Caudate nucleus (tissue), 63 donors: ENCODE measurements at places on chromosomes 7 and 10.
A peak's percentile ranks its signal among the peaks of the same experiment; 100 is the strongest.

DNA sequence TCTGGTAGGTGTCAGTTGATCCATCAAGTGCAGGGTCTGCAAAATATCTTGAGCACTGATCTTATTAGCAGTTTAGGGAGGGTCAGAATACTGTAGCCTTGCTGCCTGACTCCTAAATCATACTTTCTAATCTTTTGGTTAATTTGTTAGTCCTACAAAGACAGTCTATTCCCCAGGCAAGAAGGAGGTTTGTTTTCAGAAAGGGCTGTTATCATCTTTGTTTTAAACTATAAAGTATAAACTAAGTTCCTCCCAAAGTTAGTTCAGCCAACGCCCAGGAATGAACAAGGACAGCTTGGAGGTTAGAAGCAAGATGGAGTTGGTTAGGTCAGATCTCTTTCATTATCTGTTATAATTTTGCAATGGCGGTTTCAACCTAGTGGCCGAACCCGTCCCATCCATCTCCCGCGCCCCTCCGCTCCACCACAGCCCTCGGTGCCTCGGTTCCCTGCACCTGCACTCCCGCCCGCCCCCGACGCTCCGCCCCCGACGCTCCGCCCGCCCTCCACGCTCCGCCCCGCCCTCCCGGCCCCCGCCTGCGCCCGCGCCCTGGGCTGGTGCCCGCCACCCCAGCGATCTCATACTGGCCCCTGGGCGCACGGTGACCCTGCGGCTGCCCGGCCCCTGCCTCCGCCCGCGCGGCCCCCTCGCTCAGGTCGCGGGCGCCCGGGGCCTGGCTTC, at the start of gene ADCK2:
Gene ADCK2, plus strand, starts transcription at position 564 of the 681 bp plus-strand sequence. CDS start 386 bp downstream, outside the sequence.
- peak; percentile 58 for DNase-seq

DNA sequence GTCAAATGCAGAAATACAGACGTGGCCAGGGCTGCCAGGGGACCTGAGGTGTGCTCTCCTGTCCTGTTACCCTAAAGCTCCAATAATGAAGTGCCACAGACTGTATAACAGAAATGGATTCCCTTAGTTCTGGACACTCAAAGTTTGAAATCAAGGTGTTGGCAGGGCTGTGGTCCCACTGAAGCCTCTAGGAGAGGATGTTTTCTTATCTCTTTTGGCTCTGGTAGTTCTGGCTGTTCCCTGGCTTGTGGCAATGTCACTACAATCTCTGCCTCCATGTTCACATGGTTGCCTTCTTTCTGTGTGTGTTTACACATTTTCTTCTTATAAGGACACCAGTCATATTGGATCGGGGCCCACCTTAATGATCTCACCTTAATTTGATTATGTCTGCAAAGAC, 15.3 kb upstream of the EEPD1 start:
- DNase-seq, result no peak

DNA sequence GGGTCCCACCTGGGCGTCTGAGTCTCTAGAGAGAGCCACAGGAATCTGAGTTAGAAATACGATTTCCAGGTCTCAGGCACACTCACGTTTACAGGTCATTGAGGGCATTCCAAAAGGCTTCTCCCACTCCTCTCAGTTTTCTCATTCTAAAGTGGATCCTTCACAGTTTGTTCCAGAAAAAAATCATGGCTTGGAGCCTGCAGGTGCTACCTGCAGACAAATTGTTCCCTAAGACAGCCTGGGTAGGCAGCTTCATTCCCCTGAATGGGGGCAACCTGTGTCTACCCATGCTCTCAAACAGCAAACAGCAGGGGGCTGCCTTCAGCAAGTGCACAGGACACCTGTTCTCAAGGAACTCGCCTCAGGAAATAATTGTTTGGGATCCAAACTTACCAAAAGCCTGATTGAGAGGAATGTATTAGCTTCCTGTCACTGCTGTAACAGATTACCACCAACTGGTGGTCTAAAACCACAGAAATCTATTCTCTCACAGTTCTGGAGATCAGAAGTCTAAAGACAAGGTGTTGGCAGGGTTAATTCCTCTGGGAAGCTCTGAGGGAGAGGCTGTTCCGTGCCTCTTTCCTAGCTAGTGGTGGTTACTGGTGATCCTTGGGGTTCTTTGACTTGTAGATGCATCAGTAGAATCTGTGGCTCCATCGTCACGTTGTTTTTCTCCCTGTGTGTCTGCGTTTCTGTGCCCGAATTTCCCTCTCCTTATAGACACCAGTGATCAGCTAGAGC, 117.2 kb downstream of the RAB11FIP2 start:
- DNase-seq, result no peak

DNA sequence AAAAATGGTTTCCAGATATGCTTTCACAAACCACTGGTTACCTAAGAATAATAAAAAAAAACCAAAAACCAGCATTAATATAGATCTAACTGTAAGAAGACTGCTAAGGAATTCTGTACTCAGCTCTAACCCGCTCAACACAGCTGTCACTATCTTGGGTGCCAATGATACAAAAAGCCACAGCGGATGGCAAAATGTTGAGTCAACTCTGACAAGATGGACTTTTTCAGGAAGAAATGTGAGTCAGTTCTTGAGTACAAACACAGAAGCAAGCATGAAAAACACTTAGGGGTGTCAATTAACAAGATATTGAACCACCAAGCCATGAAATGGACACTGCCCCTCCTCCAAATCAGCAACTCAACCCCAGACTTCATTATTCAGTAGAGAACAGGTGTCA, 55.0 kb downstream of the CTTNBP2 start:
- no peak for DNase-seq

DNA sequence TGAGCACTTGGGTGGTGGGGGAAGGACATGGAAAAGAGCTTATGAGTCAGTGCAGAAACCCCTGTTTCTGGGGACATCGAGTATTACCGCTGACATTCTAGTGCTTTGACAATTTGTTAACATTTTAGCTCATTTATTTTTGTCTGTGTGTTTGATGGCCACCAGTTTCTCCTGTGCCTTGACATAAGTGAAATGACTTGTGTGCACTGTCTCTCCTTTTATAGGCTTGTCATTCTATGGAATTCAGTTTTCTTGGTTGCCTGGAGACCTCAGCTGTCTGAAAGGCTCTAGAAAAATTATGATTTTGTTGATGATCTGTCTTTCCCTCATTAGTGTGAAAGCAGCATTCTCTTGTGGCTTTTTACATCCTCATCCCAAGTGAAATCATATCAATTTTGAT, 190.0 kb upstream of the SMIM30 start:
- DNase-seq, result no peak

DNA sequence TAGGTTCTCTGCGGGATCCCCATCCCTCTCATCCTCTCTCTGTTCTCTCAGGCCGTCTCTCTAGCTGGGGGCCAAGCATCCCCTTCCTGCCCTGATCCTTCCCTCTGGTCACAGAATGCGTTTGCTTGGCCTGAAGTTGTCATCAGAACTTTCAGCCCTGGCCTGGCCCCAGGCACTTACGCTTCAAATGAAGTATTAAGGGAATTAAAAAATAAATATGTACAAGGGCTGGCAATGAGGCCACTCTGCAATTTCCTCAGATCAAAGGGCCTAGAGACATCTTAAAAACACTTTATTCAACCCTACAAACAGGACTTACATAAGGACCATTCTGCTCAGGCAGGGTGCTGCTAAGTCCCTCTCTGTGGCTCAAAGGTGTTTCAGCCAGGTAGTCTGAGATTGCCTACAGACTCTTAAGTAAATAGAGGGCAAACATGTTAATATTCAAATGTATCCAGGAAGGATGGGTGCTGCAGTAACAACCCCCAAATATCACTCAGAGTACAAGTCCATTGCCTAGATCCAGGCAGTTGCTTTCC, 16.0 kb downstream of the SFTPD start:
- no peak for DNase-seq

- DNase-seq, result no peak
These were observed 150.9 kb upstream of the UNC5B start for GRCh38 chr10:71061472-71061871.

- DNase-seq, result no peak
These were observed 59.7 kb downstream of the NRF1 start for GRCh38 chr7:129671266-129671665.

- no peak for DNase-seq
These were observed 120.9 kb upstream of the EGFR start for GRCh38 chr7:54897891-54898290.
